ENCODE measurements at places on chromosomes 1 and 21. TPM values are rescaled to one million over a fixed set of nuclear protein-coding genes. Genes with fewer than 3 reads are reported as not detected.

Gene LRRC38
- total RNA-seq = not detected

Gene CRNN
- total RNA-seq = not detected

Gene EXTL2
- total RNA-seq = 23.1 TPM

Gene ANGPTL1
- 6.8 TPM for total RNA-seq

Gene CDA
- not detected for total RNA-seq

Gene PCP4
- not detected for total RNA-seq

GRCh38 chr1:14476170-14476955 lies 122.1 kb upstream of the KAZN start:
- H3K4me1 ChIP-seq = no peaks in the 10 kb centered on the region
- peak; percentile 47 for DNase-seq
- H3K27ac ChIP-seq = no peak overlapping the region
- no peaks in the 10 kb centered on the region for H3K36me3 ChIP-seq
- no peak overlapping the region for H3K4me3 ChIP-seq
- no peaks in the 10 kb centered on the region for H3K27me3 ChIP-seq

GRCh38 chr21:46457801-46458314 lies 833 bp upstream of the DIP2A start:
- DNase-seq = peak; percentile 42
- H3K4me1 ChIP-seq = peaks cover 29% of the 10 kb centered on the region
- H3K4me3 ChIP-seq = peak overlapping the region; percentile 97
- H3K27me3 ChIP-seq = no peaks in the 10 kb centered on the region
- H3K27ac ChIP-seq = peak overlapping the region; percentile 93
- peaks cover 10% of the 10 kb centered on the region for H3K36me3 ChIP-seq

GRCh38 chr1:231317306-231318014 lies 20.2 kb downstream of the EXOC8 start:
- DNase-seq = no peak
- no peaks in the 10 kb centered on the region for H3K27me3 ChIP-seq
- no peaks in the 10 kb centered on the region for H3K4me1 ChIP-seq
- H3K27ac ChIP-seq = no peak overlapping the region

DNA sequence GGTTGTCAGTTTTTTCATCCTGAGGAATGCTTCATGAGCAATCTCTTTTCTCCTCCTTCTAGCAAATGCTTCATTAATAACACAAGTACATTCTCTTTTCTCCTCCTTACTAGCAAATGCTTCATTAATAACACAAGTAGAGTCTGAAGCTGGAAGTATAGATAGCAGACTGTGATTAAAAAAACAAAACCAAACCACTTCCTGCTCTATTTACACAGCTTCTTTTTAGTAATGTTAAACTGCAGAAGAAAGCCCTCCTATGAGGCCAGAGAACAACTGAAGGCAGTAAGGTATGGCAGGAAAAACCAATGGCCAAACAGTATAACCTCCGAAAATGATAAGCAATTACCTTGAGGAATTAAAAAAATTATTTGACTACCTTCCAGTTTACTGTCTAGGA lies 90.1 kb downstream of the ZSWIM5 start:
- H3K36me3 ChIP-seq = no peaks in the 10 kb centered on the region
- H3K4me3 ChIP-seq = no peak overlapping the region
- no peaks in the 10 kb centered on the region for H3K27me3 ChIP-seq
- no peak overlapping the region for H3K27ac ChIP-seq

GRCh38 chr1:69673321-69673720 lies 105.6 kb downstream of the LRRC7 start:
- no peak overlapping the region for H3K27ac ChIP-seq
- no peaks in the 10 kb centered on the region for H3K4me1 ChIP-seq
- DNase-seq = no peak

- H3K4me3 ChIP-seq = no peak overlapping the region
- no peaks in the 10 kb centered on the region for H3K4me1 ChIP-seq
- no peak overlapping the region for H3K27ac ChIP-seq
- DNase-seq = no peak
Observed at GRCh38 chr1:182680901-182681567, 3.4 kb downstream of the RGS8 start.

- DNase-seq = no peak
- no peaks in the 10 kb centered on the region for H3K27me3 ChIP-seq
- H3K4me1 ChIP-seq = no peaks in the 10 kb centered on the region
- no peak overlapping the region for H3K27ac ChIP-seq
Observed at GRCh38 chr1:15358565-15359133, 51.0 kb upstream of the EFHD2 start.

DNA sequence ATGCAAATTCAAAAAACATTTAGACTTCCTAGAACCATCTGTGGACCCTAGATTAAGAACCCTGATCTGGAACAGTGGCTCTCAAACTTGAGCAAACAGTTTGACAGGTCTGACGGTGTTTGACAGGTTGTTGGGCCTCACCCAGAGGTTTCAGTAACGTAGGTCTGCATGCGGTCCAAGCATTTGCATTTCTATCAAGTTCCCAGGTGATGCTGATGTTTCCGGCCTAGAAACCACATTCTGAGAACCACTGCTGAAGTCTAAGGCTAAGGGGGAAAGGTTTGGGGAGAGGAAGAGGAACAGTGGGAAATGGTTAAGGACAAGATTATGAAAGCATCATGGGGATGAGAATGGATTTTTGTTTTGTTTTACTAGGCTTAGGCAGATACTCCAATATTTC lies 48.6 kb downstream of the MDM4 start:
- peaks cover 7% of the 10 kb centered on the region for H3K4me1 ChIP-seq
- no peak overlapping the region for H3K27ac ChIP-seq
- no peaks in the 10 kb centered on the region for H3K27me3 ChIP-seq
- no peak for DNase-seq
- H3K36me3 ChIP-seq = no peaks in the 10 kb centered on the region

DNA sequence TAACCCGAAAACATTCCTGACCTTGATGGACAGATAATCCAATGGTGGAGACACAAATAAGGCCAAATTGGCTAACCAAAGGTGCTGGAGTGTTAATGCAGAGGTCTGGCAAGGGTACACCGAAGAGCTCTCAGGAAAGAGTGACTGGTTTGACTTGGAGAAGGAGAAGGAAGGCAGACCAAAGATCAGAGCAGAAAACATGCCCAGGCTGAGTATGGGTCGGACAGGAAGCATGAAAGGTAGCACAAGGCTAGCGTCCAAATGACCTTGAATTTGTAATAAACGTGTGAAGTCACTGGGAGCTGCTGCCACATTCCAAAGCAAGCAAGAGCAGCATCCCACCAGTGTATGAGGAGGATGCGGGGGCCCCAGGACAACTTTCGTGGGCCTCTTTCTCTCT lies 45.7 kb downstream of the APP start:
- H3K4me3 ChIP-seq = no peak overlapping the region
- H3K4me1 ChIP-seq = peaks cover 72% of the 10 kb centered on the region
- H3K27me3 ChIP-seq = no peaks in the 10 kb centered on the region

DNA sequence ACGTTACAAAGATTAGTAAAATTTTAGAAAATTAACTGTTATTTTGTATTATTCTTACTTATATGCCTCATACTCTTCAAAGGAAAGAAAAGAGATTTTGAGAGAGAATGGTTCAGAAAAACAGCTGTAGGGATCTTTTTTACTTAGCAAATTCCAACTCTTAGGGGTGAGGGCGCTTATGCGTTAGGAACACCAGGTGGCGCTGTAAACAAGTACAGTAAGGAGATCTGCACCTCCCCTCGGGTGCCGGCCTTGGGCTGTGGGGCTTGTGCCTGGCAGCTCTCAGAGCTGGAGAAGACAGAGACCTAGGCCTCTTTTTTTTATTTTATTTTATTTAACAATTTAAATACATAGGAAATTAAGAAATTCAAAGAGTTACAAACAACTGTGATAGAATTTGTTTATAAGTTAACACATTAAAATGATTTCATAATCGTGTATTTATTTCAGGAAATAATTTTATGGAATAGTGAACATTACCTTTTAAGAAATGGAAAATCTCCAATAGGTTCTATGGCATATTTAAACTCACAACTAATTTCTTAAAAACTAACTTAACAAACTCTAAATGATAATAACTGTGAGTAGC lies 32.6 kb downstream of the UTP25 start:
- no peaks in the 10 kb centered on the region for H3K36me3 ChIP-seq
- no peak overlapping the region for H3K27ac ChIP-seq
- peak; percentile 94 for DNase-seq
- no peaks in the 10 kb centered on the region for H3K27me3 ChIP-seq
- H3K4me1 ChIP-seq = peaks cover 24% of the 10 kb centered on the region

DNA sequence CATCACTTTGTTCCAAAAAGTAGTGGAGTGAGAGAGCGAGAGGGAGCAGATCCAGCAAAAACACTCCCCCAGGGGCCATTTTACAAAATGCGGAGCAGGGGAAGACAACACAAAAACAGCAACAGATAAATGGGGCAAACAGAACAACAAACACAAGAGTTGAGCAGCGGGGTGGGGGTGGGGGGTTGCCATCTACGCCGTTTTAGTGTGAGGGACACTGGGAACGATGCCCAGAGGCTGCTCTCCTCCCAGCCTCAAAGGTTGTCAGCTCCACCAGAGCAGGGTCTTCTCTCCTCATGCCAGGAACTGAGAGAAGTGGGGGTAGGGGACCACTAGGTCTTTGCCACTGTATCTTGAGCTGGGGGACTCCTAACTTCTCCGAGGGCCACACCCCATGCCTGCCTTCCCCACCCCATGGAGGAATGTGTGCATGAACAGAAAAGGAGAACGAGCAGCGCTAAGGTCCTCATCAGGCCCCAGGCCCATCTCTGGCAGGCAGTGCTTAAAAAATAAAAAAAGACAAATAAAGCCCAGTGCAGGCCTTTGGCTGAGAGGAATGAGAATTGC lies 1.3 kb upstream of the PBXIP1 start:
- peaks cover 18% of the 10 kb centered on the region for H3K36me3 ChIP-seq
- H3K27ac ChIP-seq = peak overlapping the region; percentile 77
- H3K4me3 ChIP-seq = no peak overlapping the region
